ENCODE measurements at places on chromosomes 11 and 22. TPM values are rescaled to one million over a fixed set of nuclear protein-coding genes. Genes with fewer than 3 reads are reported as not detected.

Gene TUB
- total RNA-seq = under 0.01 TPM

Gene FBXO3
- total RNA-seq = 93.9 TPM

Gene FGF3
- not detected for total RNA-seq

Gene TRIM34
- total RNA-seq = 7.2 TPM

Gene OR5A1
- under 0.01 TPM for total RNA-seq

Gene PARVA
- total RNA-seq = 0.21 TPM

Gene RFPL1
- not detected for total RNA-seq

Gene EXPH5
- 3.8 TPM for total RNA-seq

Gene PKP3
- total RNA-seq = not detected

Gene RIMBP3B
- not detected for total RNA-seq

Gene ROBO4
- 0.31 TPM for total RNA-seq

Gene ARCN1
- total RNA-seq = 109 TPM

Gene GLYAT
- total RNA-seq = not detected

Gene CLTCL1
- 1.7 TPM for total RNA-seq

Gene CELSR1
- 1.6 TPM for total RNA-seq

Gene ZNF214
- total RNA-seq = not detected

Gene KCNQ1
- total RNA-seq = 12.7 TPM

Gene CCDC73
- not detected for total RNA-seq

Gene SYVN1
- total RNA-seq = 23.6 TPM
